ENCODE measurements at places on chromosomes 2 and 18. TPM values are rescaled to one million over a fixed set of nuclear protein-coding genes. Genes with fewer than 3 reads are reported as not detected.

The GKN2 gene
- total RNA-seq: not detected

The RIT2 gene
- not detected for total RNA-seq

The VWC2L gene
- not detected for total RNA-seq

GRCh38 chr2:70144443-70145143, 46.2 kb downstream of the C2orf42 start:
- no peak for DNase-seq

DNA sequence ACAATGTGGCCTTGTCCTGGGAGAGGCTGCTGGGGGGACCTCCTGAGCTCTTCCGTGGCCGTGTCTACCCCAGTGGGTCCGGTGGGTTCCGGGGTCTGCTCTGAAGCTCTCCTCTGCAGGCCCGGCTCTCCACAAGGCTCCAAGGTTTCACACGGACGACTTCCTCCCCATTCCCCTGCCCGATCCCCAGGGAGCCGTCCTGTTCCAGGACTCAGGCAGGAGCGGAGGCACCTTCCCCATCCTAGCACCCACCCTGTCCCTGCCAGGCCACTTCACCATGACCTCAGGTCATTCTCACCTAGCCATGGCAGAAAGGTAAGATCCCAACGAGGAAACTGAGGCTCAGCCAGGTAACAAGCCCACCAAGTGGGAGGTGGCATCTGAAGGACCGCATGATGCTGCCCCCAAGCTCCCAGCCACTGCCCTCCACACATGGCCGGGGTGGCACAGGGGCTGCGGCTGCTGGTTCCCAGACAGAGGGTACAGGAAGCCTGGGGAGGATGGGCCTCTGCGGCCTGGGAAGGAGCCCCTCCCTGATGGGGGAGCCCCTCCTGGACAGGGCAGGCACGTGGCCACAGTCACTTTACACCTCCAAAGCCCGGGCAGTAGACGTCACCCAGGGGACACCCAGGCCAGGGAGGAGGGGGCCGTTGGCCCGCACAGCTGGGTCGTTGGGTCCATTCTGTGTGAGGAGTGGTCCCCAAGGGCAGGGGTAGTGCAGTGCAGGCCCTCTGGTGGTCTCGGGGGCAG, 274.0 kb downstream of the NDUFA10 start:
- peak; percentile 46 for DNase-seq

DNA sequence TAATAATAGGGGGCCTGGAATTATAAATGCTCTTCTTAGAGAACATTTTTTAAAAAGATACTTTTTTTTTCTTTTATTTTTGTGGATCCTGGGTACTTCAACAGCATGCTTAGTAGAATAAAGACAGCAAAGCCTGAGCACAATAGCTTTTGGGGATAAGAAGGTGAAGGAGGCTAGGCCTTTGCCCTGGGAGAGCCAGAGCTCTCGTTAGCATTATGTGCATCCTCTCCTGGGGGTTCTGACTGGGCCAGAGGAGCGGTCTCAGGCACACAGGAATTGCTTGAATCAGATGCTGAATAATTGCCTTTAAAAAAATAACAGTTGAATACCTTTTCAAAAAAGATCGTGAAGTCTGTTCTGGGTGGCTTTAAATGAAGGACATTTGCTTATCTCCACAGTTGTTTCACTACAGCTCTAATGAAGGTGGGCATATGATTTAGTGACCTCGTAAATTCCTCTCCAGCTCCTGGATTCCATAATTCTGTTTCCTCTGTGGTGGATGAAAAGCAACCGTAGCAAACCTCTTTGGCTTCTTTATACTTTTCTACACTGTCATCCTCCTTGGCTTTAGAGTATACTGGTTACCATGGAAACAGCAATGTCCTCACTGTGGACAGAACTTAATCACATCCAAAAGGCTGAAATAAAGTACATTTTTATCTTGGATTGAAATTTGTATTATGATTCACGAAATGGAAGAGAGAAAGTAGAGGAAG, 133.8 kb downstream of the MAIP1 start:
- no peak for DNase-seq

GRCh38 chr2:237132799-237133198, 47.1 kb downstream of the COPS8 start:
- DNase-seq: no peak

- no peak for DNase-seq
These were observed 514.5 kb downstream of the LRRTM4 start for GRCh38 chr2:77007686-77008085.

- DNase-seq: no peak
These were observed 130.6 kb downstream of the RPRM start for GRCh38 chr2:153347818-153348495.

- DNase-seq: no peak
These were observed 89.7 kb upstream of the RNF152 start for GRCh38 chr18:61982475-61982874.

GRCh38 chr18:59172664-59173249, 33.1 kb downstream of the SEC11C start:
- no peak for DNase-seq

GRCh38 chr18:24369426-24369825, 28.2 kb downstream of the OSBPL1A start:
- no peak for DNase-seq
